Bronchial epithelial cell (primary cell): ENCODE measurements at places on chromosomes 2 and 18. TPM values are rescaled to one million over a fixed set of nuclear protein-coding genes. Genes with fewer than 3 reads are reported as not detected.

GRCh38 chr18:3827236-3827845, 377.4 kb downstream of the TGIF1 start:
- no peak for DNase-seq

GRCh38 chr2:25202275-25202674, 33.9 kb upstream of the POMC start:
- no peak for DNase-seq

Gene GALNT14
- total RNA-seq, result 9.2 and 12.4 TPM in 2 replicates

DNA sequence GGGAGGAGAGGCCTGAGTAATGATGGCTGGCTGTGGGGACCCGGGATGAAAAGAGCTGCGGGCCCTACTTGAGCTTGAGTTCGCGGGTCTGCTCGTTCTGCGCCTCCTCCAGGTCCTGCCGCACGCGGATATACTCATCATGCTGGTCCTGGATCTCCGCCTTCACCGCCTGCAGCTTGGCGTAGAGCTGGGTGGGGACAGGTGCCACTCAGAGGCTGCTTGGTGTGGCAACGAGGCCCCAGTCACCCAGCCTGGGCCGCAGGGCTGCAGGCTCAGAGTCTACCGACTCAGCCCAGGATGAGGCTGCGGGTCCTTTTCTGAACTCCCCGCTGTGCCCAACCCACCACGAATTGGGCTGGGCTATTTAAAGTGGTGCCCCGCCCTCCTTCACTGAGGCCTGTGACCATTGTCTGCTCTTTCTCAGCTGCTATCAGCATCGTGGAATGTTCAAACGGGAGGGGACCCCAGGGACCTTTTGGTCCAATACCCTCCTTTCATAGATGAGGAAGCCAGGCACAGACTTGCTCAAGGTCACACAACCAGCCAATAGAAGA, 28.0 kb downstream of the KIF3C start:
- no peak for DNase-seq

- no peak for DNase-seq
Measured at GRCh38 chr2:102321941-102322719, 10.8 kb downstream of the IL1RL1 start.

Gene TRABD2A
- total RNA-seq, result 0.64 and 1.3 TPM in 2 replicates

Gene MAL
- total RNA-seq, result 1.1 and 11.0 TPM in 2 replicates

DNA sequence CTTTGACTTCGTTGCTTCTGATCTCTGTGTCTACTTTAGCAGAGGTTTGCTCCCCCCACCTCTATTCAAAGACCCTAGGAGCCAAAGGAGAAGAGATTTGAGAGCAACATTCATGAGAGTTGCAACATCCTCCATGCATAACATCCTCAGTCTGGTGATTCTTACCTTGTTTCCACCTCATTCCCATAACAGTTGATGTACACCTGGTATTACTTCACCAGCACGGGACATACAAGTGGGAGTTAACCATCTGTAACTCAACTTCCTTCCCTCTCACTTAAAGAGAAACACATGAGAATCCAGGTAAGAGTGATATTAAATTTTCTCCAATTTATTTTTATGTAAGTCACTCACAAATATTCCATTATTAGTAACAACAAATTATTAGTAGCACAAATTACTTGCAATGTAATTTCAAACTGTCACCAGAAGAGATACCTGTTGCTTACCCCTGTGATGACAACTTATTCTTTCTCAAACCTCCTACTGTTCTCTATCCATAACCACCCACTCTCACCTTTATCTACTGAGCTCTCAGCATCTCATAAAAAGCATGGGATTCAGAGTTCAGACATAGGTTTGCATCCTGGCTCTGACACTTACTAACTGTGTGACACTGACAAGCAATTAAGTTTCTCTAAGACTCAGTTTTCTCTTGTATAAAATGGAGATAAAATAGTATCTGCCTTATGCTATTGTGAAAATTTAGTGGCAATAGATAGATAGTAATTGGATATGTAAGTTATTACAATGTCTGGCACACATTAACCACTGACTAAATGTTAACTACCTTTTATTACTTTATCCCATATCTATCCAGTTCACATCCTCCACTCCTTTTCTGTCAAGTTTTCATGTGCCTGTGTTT, 184.6 kb upstream of the SRD5A2 start:
- peak; percentile 23 for DNase-seq

GRCh38 chr18:57980573-57981307, 63.3 kb upstream of the NEDD4L start:
- peak; percentile 67 for DNase-seq

Gene CHRNG
- not detected in 2 replicates for total RNA-seq

DNA sequence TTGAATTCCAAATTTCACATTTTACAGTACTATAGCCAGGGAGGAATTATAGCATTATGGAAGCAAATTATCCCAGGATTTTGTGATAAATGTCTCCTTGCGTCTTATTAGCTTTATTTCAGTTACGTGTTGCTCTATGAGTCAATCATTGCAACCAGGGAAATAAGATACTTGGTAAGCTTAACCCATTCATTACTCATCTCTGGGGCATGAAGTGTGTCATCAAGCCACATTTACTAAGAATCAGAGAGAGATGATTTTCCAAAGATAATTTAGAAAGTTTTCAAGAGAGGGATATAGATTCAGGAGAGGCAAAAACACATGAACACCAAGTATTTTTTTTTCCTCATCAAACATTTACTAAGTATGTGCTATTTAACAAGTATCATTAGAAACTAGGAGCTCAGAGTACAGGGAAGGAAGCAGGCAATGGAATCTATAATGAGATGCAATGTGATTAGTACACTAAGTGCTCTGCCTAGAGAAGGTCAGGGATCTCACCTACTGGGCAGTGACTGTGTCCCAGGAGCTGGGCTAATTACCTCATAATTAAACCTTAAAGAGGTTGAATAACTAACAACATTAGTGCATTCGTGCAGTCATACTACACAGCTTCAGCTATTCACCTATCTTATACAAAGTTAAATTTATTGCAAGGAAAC, 217.8 kb upstream of the NXPH2 start:
- DNase-seq, result peak; percentile 94

GRCh38 chr2:179460181-179460929, 195.7 kb upstream of the SESTD1 start:
- DNase-seq, result peak; percentile 93

DNA sequence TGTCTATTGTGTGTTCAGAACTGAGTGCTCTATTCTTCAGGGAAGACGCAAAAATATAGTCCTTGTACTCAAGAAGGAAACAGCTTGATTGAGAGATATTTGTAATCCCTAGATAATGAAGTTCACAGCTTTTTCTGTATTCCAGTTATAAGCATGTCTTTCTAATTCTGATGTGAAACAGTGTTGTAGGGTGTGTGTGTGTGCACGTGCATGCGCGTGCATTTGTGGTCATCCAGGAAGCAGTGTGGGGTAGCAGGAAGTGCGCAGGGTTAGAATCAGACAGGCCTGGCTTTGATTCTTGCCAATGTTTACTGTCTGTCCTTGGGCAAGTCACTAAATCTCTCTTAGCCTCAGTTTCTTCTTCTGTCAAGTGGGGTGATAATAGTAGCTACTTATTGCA, 87.9 kb downstream of the NPAS2 start:
- DNase-seq, result no peak

DNA sequence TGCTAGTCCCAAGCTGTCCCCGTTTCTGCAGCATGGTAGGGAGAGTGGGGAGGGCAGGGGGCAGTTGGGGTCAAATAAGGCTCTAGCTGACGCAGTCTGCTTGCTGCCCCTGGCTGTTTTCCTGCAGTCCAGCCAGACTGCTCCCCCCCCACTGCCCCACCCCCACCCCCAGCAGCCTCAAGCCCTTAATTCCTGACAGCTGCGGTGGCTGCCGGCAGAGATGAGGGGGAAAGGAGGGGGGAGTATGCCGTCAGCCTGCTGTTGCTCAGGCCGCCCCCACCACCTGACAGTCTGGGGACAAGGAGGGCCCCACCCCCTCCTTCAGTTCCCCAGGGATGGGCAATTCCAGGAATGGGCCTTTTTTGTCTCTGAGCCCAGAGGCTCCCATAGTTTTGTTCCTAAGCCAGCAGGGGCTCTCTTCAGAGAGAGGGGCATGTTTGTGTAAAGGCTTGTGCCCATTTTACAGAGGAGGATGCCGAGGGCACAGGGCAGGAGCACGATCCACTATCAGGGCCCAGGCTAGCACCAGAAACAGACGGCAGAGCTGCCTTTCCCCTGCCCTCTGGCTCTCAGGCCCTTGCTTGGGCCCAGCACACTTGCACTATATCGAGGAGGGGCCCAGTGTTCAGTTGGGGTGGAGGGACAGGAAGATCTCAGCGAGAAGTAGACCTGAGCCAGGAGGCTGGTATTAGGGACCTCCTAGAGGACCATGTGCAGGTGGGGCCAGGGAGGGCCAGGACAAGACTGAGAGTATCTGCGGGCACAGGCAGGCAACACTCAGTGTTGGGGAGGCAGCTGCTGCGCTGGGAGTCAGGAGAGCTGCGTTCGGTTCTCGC, 1.5 kb upstream of the WNT10A start:
- no peak for DNase-seq

Gene ARL4C
- total RNA-seq, result 7.8 and 9.5 TPM in 2 replicates

- DNase-seq, result peak; percentile 34
Measured at GRCh38 chr2:19195661-19196060, 162.8 kb downstream of the OSR1 start.

GRCh38 chr2:236705295-236706105, 135.9 kb downstream of the ACKR3 start:
- no peak for DNase-seq

Gene CPSF3
- 42.4 and 50.8 TPM in 2 replicates for total RNA-seq

DNA sequence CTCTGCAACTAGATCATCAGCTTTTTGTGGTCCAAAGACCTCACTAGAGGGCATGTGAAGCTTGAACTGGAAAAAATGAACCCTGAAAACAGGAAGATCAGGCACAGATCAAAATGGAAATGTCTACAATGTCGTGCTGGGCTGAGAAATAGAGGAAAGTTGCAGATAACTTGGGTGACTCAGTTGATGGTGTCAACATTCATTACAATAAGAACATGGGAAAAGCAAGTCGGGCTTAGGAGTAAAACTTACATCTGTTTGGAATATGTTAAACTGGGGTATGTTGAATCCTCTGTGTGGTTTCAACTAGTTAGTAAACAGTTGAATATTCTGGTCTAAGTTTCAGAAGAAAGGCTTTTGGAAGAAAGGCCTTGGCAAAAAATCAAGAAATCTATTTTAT, 940.4 kb downstream of the ERBB4 start:
- no peak for DNase-seq

- DNase-seq, result no peak
Measured at GRCh38 chr2:53275743-53276142, 491.9 kb upstream of the CHAC2 start.

DNA sequence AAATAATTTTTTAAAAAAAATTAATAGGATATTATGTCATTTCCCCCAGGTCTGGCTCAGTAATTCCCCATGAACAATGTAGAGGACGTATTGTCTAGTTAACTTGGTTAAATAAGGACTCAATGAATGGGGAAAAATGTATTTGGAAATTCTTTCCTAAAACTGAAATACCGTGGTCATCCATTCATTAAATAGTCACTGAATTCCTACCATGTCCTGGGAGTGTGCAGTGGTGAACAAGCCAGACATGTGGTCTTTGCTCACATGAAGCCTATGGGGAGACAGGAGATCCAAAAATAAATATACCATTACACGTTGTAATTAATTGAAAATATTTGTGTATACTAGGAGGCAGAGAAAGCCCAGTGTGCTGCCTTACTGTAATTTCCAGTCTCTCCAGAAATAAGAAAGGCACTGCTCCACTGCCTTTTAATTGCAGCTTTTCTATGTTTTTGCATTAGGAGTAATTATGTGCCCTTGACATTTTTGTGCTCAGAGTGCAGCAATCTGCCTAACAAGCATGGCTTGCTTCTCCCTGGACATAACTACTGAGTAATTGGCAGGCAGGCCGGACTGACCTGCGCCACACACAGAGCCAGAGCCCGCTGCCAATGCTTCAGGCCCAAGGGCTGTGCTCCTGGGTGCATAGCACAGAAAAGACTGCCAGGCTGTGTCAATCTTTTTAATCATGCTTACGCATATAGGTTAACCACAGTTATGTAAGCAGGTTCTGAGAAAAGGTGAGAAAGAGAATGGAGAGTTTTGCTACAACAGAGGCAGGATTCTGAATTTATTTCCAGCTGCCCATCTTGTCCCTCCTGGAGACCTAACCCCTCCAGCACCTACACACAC, 22.2 kb upstream of the TTC39C start:
- DNase-seq, result peak; percentile 87

- DNase-seq, result no peak
Measured at GRCh38 chr2:136250131-136250530, 132.2 kb upstream of the CXCR4 start.

Gene OTOS
- not detected in 2 replicates for total RNA-seq

DNA sequence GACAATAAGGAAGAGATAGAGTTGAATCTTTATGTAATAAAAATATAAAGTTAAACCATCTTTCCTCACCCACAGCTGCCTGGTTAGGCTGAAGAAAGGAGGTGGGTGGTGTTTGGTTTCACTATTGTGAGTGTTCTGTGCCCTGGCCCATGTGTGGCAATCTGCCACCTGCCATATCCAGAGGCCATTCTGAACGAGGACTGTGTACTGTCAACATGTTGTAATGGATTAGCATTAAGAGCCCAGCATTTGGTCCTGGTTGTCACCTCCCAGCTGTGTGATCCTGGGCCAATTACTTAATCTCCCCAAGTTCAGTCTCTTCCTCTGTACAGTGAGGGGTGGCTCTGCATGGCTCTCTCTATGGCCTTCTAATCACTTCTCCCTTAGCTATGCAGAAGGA, 118.2 kb upstream of the SEC11C start:
- no peak for DNase-seq

Gene ATP6V1B1
- 0.64 TPM in 1 of 2 replicates, not detected in the other for total RNA-seq

Gene COLEC12
- under 0.01 and 0.53 TPM in 2 replicates for total RNA-seq

DNA sequence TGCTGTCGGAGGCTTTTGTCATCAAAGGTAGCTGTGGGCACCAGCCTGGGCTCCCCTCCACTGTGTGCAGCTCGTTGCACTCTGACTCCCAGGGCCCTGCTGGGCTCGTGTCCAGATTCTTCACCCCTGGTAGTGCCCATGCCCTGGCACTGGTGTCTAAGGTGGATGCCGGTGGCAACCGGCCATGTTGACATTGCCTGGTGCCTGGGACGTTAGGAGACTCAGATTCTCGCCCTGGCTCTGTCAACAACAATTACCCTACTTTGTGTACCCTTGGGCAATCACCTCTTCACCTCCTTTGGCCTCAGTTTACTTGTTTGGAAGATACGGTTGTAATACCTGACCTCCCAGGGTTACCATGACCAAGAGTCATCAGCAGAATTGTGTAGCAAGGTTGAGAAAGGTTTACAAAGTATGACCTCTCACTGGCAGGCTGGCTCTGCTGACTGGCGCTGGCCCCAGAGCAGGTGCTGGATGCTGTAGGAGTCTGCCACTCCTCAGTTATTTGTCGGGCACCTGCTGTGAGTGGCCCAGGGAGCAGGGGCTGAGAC, 41.5 kb upstream of the MCFD2 start:
- no peak for DNase-seq

GRCh38 chr18:48925491-48925780, 25.3 kb downstream of the SMAD7 start:
- no peak for DNase-seq
